RKO (cell line): ENCODE measurements at places on chromosomes 7 and 10.

DNA sequence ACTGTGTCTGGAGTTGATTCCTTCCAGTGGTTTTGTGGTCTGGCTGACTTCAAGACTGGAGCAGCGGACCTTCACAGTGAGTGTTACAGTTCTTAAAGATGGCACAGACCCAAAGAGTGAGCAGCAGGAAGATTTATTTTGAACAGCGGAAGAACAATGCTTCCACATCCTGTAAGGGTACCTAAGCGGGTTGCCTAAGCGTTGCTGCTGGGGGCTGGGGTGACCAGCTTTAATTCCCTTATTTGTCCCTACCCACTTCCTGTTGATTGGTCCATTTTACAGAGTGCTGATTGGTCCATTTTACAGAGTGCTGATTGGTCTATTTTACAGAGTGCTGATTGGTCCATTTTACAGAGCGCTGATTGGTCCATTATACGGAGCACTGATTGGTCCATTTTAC lies 13.2 kb downstream of the AKR1B15 start:
- no peak for DNase-seq

DNA sequence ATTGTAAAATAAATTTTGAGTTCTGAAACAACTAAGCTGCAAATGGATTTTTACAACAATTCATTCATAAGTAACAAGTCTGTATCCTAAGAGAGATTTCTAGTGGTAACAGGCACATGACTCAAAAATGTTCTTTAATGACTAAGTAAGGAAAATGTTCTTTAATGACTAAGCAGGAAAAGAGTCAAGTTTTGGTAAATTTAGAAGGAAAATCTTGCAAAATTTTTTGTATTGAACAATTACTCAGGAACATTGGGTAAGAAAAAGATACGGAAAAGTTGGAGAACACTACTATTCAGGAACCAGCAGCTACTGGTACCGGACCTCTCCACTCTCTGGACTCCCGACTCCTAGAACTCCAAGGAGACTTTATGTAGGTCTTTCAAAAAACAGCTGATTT lies 33.5 kb downstream of the HYCC1 start:
- DNase-seq, result peak; percentile 72

GRCh38 chr10:12874501-12874900 lies 127.0 kb downstream of the CCDC3 start:
- no peak for DNase-seq

- no peak for DNase-seq
Measured at GRCh38 chr10:29829776-29830175, 195.0 kb upstream of the SVIL start.

DNA sequence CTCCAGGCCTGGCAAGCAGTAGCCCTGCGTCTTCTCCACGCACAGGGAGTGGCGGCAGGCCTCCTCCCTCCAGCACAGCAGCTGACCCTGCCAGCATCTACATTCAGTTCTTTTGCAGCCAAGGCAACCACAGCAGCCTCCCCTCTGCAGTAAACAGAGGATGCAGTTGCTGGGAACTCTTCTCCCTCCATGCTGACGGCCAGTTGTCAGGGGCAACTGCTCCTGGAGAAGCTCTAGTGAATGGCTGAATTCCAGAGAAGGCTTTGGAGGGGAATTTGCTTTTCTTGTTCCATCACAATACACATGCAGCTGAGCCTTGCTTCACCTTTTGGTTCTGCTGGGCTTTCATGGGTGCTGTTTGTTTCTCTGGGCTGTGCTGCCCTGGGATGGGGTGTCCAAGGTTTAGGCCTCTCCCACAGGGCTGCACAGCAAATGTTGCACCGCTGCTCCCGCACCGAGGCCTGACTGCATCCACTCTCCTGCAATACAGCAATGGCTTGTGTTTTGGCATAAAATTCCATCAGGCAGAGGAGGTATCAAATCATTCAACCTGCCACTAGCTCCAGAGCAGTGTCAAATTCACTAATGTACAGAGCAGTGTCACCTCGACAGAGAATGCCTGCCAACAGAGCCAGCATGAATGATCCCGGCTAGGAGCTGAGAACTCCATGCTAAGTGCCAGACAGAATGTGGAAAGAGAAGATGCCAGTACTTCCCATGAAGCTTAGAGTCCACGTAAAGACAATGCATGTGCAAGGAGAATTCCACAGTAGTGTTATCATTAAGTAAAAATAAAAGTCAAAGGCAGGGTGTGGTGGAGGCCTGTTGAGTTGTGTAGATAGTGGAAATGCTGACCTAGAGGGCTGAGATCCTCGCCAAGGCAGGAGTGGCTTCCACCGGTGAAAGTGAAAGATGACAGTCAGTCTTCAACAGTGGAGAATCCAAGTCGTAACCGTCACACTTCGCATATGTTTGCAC lies 399.6 kb downstream of the DPP6 start:
- no peak for DNase-seq

GRCh38 chr7:116230191-116231005 lies 20.1 kb downstream of the TES start:
- DNase-seq, result no peak

- peak; percentile 12 for DNase-seq
Measured at GRCh38 chr7:150755473-150756099, 18.4 kb downstream of the GIMAP5 start.

GRCh38 chr7:4692055-4692454 lies 10.0 kb downstream of the FOXK1 start:
- no peak for DNase-seq
